ENCODE measurements at places on chromosomes 6 and 20. TPM values are rescaled to one million over a fixed set of nuclear protein-coding genes. Genes with fewer than 3 reads are reported as not detected.

MUCL3 gene
- total RNA-seq, result not detected

NRM gene
- 6.1 TPM for total RNA-seq

ASIP gene
- not detected for total RNA-seq

NUP43 gene
- total RNA-seq, result 27.9 TPM

KHDC1L gene
- total RNA-seq, result not detected

C20orf141 gene
- not detected for total RNA-seq

PDYN gene
- not detected for total RNA-seq

TMEM170B gene
- total RNA-seq, result 0.98 TPM

SPEF1 gene
- total RNA-seq, result not detected

PRDM13 gene
- not detected for total RNA-seq

GSTA3 gene
- not detected for total RNA-seq

RSPH4A gene
- 0.19 TPM for total RNA-seq

KAT14 gene
- total RNA-seq, result 13.0 TPM

BPIFB2 gene
- total RNA-seq, result not detected

MEP1A gene
- total RNA-seq, result 183 TPM

METTL24 gene
- total RNA-seq, result 0.43 TPM

CST8 gene
- total RNA-seq, result not detected

CABLES2 gene
- 5.4 TPM for total RNA-seq

DEF6 gene
- total RNA-seq, result 15.1 TPM

SRMS gene
- total RNA-seq, result 0.52 TPM

CASP8AP2 gene
- 23.3 TPM for total RNA-seq

ATP6V1G2 gene
- total RNA-seq, result 0.55 TPM
